ENCODE measurements at places on chromosomes 4 and X.

GRCh38 chrX:102765217-102765616, 44.7 kb downstream of the GPRASP3 start:
- no peak for DNase-seq

DNA sequence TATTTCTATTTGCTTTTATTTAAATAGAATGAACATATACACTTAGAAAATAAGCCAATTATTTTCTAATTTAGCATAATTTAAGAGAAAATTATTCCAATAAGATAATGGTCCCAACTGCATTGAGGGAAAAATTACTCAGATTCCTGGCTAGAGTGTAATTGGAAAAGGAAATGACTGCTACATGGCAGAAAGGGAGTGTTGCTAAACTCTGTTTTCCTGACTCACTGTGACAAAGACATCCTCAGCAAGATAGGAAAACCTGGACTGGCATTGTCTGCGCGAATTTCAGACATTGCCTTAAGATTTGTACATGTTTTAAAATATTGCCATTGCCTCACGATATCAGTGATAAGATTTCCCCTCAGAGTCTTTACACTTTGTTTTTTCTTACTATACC, 8.2 kb downstream of the TNIP3 start:
- DNase-seq: peak; percentile 40

GRCh38 chr4:145497199-145498149, 15.8 kb downstream of the SMAD1 start:
- DNase-seq: no peak

- no peak for DNase-seq
Observed at GRCh38 chr4:85369703-85370380, 105.1 kb upstream of the ARHGAP24 start.

GRCh38 chr4:101850698-101851097, 60.2 kb downstream of the BANK1 start:
- DNase-seq: no peak

DNA sequence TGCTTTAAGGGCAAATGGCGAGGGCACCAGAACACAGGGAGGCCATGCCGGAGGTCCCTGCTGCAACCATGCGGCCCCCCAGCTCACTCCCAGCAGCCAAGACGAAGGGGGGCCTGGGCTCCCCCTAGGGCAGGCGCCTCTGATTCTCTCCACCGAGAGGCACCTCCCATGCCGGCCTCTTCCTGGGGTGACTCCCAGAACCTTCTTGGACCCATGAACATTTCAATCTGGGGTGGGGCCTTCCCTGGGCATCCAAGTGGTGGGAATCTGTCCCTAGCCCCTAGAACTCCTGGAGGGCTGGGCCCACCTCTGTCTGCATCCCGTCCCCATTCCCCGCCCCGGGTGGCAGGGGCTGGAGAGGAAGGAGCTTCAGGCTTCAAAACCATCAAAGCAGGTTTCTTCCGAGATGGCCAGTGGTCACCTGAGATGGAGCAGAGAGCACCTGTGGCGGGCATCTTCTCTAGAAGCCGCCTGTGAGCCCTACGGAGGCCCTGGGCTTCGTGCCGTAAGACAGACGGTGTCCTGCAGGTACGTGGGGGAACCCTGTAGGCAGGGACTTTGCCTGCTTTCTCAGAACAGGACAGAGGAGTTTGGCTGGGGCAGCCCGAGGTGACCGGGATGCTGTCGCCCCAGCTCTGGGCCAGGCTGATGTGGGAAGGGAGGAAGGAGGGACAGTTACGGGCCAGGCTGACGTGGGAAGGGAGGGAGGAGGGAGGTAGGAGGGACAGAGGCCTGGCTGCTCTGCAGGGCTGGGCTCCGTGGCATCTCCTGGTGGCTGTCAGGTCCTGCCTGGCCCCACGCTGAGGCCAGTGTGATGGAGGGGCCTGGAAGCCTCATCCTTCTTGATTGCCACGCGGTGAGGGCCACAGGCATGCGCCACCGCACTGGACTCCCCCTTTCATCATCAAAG, 6.8 kb upstream of the SLC25A6 start:
- no peak for DNase-seq

GRCh38 chr4:38930204-38930603, 62.6 kb downstream of the FAM114A1 start:
- no peak for DNase-seq

GRCh38 chrX:47573341-47574075, 8.7 kb upstream of the TIMP1 start:
- DNase-seq: no peak

DNA sequence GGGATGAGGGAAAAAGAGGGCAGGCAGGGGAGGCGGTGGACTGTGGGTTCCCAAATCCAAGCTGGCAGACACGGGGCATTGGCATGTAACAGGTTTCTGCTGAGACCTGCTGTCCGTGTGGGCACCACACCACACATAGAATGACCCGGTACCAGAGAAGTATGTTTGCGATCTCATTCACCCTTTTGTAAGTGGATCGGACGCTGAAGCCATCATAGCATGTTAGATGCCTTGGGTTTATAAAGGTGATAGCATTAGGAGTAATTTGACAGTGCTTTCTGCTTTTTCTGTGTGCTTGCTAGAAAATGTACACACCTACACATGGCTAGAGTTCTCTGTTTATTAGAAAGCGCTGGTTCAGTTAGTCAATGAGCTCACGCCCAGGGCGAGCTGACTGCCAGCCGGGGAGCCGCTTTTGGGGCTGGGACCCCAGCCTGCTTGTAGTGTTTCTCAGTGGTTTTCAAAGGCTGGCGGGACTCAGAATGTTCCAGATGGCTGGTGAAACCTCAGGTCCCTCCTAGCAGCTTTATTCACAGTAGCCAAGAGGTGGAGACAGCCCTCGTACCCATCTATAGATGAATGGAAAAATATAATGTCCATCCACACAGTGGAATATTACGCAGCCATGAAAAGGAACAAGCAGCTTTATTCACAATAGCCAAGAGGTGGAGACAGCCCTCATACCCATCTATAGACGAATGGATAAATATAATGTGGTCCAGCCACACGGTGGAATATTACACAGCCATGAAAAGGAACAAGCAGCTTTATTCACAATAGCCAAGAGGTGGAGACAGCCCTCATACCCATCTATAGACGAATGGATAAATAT, 579 bp downstream of the IL3RA start:
- DNase-seq: no peak

DNA sequence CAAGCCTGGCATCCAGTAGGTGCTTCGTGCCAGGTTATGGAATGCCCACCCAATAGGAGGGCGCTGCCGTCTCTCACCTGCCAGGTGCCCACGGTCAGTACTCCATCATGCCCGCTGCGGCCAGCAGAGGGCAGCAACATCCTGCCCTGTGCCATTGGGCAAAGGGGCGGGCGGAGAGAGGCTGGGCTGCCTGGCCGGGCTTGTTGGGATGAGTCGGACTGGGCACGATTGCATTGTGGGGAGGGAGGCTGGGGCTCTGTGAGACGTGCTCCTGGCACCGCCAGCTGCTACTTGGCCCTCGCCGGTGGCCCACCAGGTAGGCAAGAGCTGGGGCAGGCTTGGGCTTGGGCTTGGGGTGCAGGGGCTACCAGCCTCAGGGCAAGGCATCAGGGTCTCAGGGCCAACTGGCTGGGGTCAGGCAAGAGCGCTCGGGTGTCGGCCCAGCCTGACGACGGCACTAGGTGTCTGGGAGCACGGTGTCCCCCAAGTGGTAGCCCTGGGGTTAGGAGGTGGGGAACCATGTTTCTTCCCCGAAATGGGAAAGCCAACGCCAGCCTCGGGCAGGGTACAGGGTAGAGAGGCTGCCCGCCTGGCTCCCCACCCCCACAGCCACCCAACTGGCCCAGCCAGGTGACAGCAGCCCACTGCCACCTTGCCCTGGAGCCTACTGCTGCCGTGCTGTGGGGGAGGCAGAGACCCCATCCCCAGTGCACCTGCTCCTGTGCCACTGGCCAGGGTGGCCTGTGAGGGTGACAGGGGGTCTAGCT, at the start of gene PLXNB3:
Gene PLXNB3, plus strand, starts transcription at position 261 of the 767 bp plus-strand sequence. CDS start 1,287 bp downstream, outside the sequence.
- DNase-seq: peak; percentile 79

GRCh38 chr4:8857766-8858700, 13.6 kb downstream of the HMX1 start:
- DNase-seq: no peak

DNA sequence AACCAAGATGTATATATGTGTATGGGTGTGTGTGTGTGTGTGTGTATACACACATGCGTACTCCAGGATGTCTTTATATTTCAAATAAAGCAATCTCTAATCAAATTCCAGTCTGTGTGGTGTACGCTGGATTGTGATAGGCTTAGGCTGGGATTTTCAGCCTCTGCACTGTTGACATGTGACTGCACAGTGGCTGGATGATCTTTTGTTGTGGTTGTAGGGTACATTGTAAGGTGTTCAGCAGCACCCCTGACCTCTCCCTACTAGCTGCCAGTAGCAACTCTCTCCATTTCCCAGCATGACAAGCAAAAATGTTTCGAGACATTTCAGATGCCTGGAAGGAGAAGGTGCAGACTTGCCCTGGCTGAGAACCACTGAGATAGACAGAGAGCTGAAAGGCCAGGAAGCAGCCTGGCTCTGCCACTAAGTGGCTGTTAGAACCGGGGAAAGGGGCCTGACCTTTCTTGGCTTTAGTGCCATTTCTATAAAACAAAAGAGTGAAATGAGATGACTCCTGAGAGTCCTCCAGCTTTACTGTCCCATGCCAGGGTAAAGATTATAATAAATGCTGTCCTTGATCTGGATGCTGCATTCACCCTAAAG, 10.5 kb downstream of the PGM2 start:
- DNase-seq: no peak

- DNase-seq: no peak
Observed at GRCh38 chrX:51606446-51606845, 12.3 kb downstream of the CENPVL3 start.
